ENCODE measurements at places on chromosomes 2 and 18. TPM values are rescaled to one million over a fixed set of nuclear protein-coding genes. Genes with fewer than 3 reads are reported as not detected.
A peak's percentile ranks its signal among the peaks of the same experiment; 100 is the strongest.

- peak; percentile 95 for DNase-seq
These were observed 5.6 kb upstream of the CPLX4 start for GRCh38 chr18:59323931-59324622.

The ABCB11 gene
- total RNA-seq, result not detected

DNA sequence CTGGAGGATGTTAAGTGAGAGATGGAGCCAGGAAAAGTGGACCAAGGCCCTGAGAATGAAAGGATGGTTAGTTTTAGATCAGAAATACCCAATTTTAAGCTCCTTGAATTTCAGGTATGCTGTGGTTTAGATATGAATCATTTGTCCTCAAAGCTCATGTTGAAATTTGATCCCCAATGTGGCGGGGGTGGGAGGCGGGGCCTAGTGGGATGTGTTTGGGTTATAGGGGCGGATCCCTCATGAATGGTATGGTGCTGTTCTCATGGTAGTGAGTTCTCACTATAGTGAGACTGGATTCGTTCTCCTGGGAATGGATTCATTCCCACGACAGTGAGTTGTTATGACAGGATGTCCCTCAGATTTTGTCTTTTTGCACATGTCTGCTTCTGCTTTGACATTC, 11.4 kb downstream of the MYO5B start:
- peak; percentile 41 for DNase-seq

The SERPINB11 gene
- not detected for total RNA-seq

The C1QL2 gene
- not detected for total RNA-seq

DNA sequence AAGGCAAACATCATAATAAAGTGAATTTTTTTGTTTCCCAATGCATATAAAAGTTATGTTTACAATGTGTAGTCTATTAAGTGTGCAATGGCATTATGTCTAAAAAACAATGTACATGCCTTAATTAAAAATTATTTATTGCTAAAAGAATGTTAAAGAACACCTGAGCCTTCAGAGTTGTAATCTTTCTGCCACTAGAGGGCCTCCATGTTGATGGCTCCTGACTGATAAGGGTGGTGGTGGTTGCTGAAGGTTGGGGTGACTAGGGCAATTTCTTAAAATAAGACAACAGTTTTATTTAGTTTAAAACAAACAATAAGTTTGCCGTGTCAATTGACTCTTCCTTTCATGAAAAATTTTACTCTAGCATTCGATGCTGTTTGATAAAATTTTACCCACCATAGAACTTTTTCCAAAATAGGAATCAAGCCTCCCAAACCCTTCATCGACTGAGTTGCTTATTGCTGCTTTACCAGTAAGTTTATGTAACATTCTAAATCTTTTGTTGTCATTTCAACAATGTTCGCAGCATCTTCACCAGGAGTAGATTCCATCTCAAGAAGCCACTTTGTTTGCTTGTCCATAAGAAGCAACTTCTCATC, 32.3 kb downstream of the MAP3K2 start:
- DNase-seq, result no peak

The B3GNT7 gene
- 10.7 TPM for total RNA-seq

GRCh38 chr18:65206551-65207260, 544.1 kb upstream of the CDH7 start:
- no peak for DNase-seq

The LYPD1 gene
- total RNA-seq, result 84.3 TPM

GRCh38 chr2:143891879-143892308, 628.0 kb downstream of the ZEB2 start:
- DNase-seq, result no peak

DNA sequence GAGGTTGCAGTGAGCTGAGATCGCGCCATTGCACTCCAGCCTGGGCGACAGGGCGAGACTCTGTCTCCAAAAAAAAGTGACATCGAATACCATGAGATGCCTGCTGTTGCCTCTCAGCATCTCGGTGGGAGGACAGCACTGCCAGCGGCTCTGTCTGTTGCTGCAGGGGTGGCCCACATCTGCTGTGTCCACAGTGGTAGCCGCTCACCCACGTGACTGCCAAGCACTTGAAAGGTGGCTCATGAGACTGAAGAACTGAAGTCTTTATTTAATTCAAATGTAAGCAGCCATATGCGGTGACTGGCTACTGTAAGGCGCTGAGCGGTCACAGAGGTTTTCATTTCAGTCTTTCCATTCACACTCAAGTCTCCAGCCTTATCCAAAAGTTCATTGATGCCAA, 25.8 kb downstream of the IMPA2 start:
- DNase-seq, result no peak

- DNase-seq, result no peak
These were observed 39.6 kb downstream of the RTTN start for GRCh38 chr18:70165936-70166335.

The NEUROD1 gene
- total RNA-seq, result not detected

The PSD4 gene
- total RNA-seq, result 7.3 TPM

The CDK15 gene
- 6.4 TPM for total RNA-seq

The HMSD gene
- total RNA-seq, result 0.29 TPM

The TNS1 gene
- total RNA-seq, result 4.3 TPM

The CDC42EP3 gene
- 30.0 TPM for total RNA-seq

DNA sequence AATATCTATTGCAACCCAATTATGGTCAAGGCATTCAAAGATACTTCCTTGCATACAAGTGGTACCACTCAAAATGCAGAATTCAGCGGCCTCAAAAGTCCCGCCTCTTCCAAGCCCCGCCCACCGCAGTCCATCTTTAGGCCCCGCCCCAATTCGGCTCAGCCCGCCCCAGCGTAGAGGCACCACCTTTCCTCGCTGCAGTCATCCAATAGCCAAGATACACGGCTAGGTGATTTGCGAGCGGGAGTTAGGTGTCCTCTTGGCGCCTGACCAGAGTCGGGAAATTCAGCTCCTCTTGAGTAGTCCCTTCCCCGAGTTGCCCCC, 431 bp upstream of the SEC11C start:
- DNase-seq, result peak; percentile 56

- no peak for DNase-seq
These were observed 357.3 kb downstream of the HRH4 start for GRCh38 chr18:24817587-24818371.

- DNase-seq, result no peak
These were observed 14.1 kb upstream of the PNPT1 start for GRCh38 chr2:55707751-55708150.

- no peak for DNase-seq
These were observed 690.4 kb upstream of the HS6ST1 start for GRCh38 chr2:129008881-129009554.

DNA sequence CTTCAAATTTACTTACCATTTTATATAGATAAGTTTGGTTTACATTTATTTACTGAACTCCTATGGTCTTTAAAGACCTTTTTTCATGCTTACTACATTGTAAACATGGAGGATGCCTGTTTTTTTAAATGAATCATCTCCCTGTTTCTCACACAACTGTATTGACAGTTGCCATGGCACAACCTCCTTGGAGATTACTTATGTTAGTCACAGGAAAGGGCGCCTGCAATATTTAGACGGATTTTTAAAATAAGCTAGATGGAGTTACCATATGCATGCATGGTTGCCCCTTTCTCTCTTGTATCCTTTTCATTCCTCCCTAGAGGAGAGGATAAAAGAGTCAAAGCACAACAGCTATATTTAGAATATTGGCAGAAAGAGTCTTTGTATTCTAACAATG, 34.8 kb upstream of the CCDC102B start:
- DNase-seq, result no peak

DNA sequence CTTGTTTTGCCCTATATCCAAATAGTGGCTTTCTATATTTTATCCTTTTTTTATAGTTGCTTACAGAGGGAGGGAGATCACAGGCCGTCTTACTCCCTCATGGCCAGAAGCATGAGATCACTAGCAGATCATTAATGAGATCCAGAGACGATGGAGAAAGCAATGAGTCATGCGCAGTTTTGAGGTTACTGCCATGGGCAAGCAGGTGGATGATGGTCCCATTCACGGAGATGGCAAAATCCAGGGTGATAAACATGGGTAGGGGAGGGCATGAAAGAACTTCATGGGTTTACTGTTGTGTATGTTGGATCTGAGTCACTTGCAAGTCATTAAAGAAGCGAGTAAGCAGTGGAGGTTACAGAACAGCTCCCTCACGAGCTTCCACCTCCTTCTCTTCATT, 60.4 kb downstream of the C18orf63 start:
- peak; percentile 95 for DNase-seq

The PPP1R1C gene
- 0.35 TPM for total RNA-seq

The AQP12B gene
- not detected for total RNA-seq

GRCh38 chr18:56795381-56795780, 144.2 kb downstream of the WDR7 start:
- DNase-seq, result no peak

- DNase-seq, result no peak
These were observed 529.1 kb downstream of the IRS1 start for GRCh38 chr2:226270285-226271058.

DNA sequence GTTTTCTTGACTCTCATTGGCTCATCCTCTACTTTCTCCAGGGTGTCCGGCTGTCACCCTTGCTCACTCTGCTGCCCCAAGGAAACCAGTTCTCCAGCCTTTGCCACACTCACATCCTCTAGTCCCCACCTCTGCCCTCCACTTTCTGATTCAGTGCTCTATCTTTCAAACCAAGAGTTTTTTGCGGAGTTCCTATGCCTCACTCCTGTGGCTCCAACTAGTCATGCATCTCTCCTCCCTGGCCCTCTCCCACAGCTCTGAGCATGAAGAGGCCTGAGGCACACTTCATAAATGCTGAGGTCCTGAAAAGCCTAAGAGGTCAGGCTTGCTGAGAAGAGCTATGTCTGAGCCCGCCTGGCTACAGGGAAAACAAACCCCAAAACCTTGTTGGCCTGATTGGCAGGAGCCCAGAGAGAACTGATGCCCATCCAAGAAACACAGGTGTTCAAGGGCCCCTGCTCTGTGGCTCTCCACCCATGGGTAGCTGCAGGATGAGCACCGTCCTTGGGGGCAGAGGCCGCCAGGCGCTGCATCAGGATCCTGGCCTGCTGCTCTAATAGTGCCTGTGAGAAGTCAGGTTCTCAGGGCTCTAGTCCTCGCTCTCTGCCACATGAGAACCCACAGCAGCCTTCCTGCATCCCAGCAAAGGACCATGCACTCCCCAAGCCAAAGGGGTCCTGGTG, 42.1 kb downstream of the HS1BP3 start:
- DNase-seq, result no peak

The RGPD3 gene
- 0.29 TPM for total RNA-seq

- DNase-seq, result no peak
These were observed 794.9 kb upstream of the ACVR2A start for GRCh38 chr2:147049957-147050356.

DNA sequence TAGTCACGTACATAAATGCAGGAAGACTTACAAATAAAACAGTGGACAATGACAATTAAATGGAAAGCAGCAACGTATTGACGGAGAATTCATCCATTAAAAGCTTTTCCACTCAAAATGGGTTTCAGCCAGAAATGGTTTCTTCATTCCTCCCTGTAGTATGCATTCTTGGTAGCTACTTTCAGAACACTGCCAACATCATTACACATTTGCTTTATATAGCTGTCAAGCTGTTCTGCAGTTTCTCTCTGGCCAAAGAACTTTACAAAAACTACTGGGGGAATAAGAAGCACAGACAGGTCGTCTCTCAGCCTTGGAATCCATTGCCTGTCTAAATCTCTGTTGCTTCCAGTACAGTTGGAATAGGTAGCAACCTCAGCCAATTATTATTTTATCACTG, 84.1 kb upstream of the NCKAP5 start:
- no peak for DNase-seq

DNA sequence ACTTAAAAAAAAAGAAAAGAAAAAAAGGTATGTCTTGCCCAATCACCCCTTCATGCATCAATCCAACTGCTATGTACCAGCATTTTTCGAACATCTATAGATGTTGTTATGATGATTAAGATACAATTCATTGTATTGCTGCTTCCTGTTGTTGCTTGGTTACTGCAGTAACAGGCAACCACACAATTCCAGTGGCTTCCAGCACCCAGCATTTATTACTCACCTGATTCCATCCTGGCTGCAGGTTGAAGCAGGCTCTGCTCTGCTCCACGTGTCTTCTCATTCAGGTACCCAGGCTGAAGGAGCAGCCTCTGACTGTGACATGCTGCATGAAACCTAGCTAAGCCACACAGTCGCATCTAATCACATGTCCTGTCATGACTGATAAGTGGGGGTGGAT, 196.9 kb downstream of the INO80D start:
- DNase-seq, result no peak

DNA sequence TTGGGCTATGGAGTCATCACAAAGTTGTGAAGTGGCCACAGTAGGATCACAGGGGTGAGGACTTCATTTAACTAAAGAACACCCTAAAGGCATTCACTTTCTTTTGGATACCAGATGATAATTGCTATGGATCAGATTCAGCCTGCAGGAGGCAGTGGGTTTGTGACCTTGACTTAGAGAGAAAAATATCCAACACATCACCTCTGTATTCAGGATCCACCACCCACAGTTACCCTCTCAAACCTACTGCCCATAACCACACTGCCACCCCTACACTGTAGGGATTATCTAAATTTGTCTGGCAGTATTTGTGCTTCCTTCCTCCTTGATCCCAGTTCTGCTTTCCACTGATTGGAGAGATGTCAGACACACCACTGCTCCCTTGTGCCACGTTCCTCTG, 269.4 kb downstream of the MYCN start:
- no peak for DNase-seq

DNA sequence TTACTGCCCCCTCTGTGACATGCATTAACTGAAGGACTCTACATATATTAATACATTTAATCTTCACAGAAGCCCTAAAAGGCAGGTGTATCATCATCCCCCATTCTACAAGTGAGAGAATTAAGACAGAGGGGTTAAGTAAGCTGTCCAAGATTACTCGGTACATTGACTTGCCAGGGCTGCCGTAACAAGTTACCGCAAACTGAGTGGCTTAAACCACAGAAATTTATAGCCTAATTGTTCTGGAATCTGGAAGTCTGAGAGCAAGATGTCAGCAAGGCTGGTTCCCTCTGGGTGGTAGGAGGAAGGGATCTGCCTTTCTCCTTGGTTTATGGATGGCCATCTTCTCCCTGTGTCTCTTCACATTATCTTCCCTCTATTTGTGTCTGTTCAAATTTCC, 605.5 kb downstream of the EPHA4 start:
- peak; percentile 69 for DNase-seq
